Left hindlimb (tissue), 1 donor: ENCODE measurements at places on chromosomes 13 and 19.

GRCh38 chr13:39040206-39040605 lies 1.9 kb downstream of the NHLRC3 start:
- DNase-seq: no peak

GRCh38 chr19:40278361-40279035 lies 6.6 kb downstream of the AKT2 start:
- DNase-seq: no peak

- peak; percentile 66 for DNase-seq
Observed at GRCh38 chr19:22783651-22784410, at the start of gene ZNF99. Gene ZNF99 (minus strand): TSS chr19:22784151. CDS start chr19:22784016, 135 bp downstream.

DNA sequence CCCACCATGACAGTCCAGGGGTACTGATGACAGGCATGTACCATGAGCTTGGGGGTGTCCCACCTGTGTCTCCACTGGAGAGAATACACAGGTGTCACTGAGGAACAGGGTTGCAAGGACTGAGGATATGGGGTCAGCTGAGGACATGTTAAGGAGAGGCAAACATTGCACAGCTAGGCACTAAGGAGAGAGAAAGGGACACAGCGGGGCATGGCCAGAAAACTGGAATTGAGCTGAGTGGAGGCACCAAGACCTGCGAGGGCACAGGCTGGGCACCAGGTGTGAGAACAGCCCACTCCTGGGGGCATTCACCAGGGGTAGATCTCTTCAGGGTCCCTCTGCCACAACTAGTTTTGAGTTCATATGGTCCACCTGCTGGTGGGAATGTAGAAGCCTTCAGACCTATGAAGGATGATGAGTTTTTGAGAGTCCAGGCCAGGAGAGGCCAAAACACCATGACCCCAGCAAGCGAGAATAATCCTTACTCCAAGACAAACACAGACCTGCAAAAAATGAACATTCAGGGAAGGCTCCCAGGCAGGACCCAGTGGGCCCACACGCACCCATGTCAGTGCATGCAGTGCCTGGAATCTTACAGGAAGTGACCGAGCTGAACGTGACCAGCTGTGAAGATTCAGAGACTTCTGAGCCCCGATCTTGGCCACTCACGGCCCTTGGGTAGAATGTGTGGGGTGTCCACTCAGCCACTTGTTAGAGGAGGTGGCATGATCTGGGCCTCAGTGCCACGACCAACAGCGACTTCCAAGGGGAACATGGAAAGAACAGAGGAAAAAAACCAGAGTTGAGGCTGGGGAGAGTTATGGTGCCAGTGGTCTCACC lies 1.4 kb upstream of the ZNF584 start:
- no peak for DNase-seq

- DNase-seq: no peak
Observed at GRCh38 chr13:75181906-75182305, 300.1 kb downstream of the TBC1D4 start.

DNA sequence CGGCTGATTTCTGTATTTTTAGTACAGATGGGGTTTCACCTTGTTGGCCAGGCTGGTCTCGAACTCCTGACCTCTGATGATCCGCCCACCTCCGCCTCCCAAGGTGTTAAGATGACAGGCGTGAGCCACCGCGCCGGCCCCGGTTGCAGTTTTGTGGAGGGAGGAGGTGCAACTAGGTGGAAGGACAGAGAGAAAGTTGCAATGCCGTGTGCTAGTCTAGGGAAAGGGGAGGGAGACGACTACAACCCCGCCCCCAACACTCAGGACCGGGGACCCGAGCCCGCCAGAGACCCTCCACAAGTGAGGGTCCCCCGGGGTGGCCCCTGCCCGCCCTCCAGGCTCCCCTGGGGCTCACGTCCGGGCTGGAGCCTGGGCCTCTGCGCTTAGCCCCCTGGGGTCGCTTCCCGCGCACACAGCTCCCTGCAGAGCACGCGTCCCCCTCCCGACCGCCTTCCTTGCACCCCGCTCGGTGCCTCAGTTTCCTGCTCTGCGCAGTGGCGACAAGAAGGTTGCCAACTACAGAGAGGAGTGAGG lies 1.2 kb upstream of the ARID3A start:
- no peak for DNase-seq

DNA sequence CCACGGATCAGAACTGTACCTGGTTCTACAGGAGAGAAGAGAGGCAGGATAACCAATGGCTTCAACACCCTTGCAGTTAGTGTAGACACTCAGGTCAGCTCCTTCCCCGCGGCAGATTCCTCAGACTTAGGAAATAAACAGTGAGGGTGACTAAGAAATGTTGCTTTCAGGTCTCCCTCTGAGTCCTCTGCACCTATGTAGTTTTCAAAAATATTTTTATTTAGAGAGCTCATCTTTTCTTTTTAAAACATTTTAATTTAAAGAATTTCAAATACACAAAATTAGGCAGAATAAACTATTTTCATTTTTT lies 195.2 kb downstream of the KLF12 start:
- no peak for DNase-seq

DNA sequence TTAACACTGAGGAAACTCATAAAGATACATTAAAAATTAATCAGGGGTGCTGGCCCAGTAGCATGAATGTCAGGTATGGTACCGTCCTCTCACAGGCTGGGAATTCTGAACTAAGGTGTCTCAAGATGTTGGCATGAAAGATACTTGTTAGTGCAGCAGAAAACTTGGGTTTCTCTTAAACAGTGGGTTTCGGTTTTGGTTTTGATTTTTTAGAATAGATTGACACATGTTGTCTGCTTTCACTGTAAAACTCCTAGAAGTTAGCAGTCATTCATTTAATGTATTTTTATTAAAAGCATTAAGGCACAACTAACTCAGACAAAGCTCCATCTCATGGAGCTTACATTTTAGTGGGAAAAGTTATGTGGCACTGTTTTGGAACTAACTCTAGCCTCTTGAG lies 3.5 kb upstream of the OBI1 start:
- DNase-seq: no peak

- DNase-seq: no peak
Observed at GRCh38 chr19:16205205-16206045, 7.7 kb downstream of the AP1M1 start.

DNA sequence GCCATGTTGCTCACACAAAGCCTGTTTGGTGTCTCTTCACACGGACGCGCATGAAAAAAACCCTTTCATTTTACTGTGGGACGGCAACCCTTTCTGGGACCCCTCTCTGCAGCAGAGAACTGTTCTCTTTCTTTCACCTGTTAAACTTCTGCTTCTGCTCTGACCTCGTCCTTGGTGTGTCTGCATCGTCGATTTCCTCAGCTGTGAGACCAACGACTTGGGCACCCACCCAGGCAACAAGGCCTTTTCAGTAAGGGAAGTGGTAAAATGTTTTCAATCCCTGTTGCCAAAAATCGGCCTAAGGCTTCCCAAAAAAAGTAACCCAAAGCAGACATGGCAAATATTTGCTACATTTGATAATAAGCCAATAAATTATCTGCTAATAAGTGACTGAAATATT lies 515.3 kb downstream of the IRS2 start:
- DNase-seq: no peak

DNA sequence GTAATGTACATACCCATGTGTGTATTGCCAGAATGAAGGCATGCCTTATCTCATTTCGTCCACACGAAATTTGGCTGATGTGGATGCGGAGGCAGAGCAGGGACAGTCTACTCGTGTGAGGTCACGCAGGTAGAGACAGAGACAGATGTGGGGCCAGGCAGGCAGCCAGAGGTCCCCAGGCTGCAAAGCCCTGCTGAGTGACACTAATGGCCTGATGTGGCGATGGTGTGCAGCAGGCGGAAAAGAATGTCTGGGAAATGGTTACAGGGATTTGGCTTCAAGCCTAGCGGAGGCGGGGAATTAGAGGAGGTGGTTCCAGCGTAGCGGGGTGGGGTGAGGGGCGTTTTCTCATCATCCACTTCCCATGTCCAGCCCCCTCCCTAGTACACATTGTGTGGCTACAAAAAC lies 4.2 kb upstream of the IZUMO2 start:
- peak; percentile 54 for DNase-seq
